Activated CD4-positive, CD25-positive, alpha-beta regulatory T cell treated with anti-CD3 and anti-CD28 coated beads, Interleukin-2, amount 50 U/mL, for 24 hours (primary cell): ENCODE measurements at places on chromosomes 2 and 18.
A peak's percentile ranks its signal among the peaks of the same experiment; 100 is the strongest.

DNA sequence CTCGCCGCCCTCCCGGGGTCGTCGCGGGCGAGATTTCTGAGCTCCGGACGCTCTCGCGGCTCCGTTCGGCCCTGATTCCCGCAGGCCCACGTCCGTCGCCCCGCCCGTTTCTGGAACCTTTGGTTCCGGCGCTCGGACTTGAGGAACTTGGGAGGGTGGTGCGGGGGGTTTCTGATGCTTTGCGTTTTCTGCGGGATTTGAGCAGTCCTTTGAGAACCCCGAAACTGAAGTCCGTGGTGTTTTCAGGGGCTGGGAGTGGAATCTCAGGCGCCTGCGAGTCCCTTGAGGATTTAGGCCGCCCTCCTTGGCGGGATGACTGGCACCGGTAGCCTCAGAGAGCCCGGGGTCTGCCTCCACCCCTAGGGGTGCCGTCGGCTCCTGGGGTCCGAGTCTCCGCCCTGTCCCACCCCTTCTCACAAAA is 336 bp downstream of the THNSL2 start:
- ATAC-seq, result peak; percentile 14

DNA sequence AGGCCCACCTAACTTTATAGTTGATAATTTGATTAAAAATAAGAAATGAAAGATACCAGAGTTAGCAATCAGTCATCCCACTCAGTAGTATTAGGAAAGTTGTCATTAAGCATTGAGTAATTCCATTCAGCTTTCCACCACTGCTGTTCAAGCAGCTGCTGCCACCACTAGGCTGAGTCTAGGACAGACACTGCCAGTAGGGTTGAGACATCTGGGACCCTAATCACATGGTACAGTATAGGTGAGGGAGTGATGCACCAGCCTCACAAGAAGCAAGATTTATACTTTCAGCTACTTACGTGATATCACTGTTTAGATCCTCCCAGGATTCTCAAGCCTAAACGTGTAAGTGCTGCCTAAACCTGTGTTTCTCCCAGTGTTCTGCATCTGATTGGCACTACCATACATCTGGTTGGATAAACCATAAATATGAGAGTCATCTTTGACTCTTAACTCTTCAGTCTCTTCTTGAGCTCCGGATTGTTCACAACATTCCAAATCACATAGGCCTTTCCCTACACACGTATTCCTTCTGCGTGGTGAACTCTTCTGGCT is 3.2 kb downstream of the UBXN4 start:
- no peak for ATAC-seq

- no peak for ATAC-seq
Measured at GRCh38 chr2:127172306-127172705, 47.8 kb downstream of the CYP27C1 start.

DNA sequence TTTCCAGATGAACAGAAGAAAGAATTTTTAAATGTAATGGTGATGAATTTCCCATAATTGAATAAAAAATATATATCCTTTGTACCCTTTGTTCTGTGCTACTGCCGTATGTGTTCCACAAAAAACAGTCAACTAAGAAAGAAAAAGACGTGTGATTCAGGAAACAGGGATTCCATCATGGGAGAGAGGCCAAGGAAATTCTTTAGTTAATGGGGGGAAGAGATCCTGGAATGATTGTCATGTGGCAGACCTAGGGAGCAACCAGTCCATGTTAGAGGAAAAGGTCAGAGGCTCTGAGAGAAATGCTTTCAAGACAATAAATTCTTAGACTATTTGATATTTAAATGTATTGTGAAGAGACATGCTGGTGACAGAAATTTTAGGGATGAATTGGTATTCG is 76.6 kb downstream of the CPO start:
- ATAC-seq, result no peak

DNA sequence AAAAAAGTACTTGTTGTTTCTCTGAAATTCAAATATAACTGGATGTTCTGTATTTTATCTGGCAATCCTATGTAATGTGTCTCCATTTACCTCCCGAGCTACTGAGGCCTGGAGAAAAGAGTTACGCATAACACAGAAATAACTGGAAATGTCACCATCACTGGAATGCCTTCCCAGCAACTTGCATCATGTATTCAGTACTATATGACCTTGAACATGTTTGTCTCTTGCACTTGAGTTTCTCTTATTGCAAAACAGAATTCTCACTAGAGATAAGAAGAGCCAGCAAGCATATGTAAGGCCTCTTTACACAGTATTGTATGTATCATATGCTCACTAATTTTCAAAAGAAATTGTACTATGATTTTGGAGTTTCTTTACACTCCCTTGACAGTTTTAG is 99.6 kb upstream of the CTAGE1 start:
- ATAC-seq, result no peak

DNA sequence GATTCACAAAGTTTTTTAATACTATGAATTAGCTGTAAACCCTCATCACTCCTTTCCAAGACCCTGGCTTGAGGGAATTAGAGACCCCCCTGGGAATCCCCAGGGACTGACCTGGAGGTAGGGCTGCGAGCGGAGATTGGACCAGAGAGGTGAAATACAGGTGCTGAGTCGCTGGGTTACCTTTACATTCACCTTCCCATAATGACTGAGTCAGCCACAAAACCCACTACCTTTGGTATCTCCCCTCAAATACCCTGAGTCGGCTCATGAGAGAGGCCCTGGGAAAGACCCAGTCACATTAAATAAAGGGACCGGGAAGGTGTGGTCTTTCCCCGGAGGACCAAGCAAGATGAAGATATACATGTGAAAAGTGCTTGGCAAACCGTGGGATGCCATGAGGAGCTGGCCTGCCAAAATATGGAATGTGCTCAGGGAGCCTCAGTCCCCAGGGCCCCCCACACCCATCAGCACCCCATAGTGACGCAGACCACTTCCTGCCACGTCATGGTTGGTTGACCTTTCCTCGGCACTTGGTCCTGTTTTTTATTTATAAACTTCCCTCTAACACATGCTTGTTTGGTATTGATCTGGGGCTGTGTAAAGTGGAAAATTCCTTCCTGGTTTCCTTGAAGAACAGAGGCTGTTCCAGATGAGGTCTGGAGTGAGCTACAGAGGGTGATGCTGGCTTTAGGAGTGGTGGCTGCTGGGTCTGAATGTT is 51.4 kb downstream of the IL1RL2 start:
- peak; percentile 51 for ATAC-seq

- ATAC-seq, result no peak
Measured at GRCh38 chr2:4269885-4270284, 566.5 kb downstream of the DCDC2C start.

- ATAC-seq, result no peak
Measured at GRCh38 chr2:127818241-127818640, 7.3 kb upstream of the WDR33 start.

GRCh38 chr18:10121786-10122515 is 208.1 kb downstream of the VAPA start:
- ATAC-seq, result no peak

DNA sequence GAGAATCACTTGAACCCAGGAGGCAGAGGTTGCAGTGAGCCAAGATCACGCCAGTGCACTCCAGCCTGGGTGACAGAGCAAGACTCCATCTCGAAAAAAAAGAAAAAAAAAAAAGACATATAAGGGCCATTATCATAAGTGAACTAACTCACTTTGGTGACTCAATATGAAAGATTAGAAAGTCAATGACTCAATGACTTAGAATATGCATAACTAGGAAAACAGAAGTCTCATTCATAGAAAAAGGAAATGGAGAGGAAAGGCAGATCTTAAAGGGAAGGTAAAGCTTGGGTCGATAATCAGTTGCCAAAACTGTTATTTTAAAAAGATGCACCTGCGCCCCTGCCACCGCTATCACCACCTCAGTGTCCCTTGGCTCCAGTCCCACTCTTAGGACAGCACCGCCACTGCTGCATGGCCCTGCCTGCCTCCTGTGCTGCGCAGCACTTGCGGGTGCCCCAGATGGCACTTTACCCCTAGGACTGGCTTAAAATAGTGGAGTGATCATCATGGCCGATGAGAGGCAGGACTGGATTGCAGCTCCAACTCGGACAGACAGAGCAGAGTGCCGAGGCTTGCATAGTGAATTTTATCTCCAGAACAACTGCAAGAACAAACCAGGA is 54.7 kb downstream of the INO80D start:
- peak; percentile 96 for ATAC-seq

DNA sequence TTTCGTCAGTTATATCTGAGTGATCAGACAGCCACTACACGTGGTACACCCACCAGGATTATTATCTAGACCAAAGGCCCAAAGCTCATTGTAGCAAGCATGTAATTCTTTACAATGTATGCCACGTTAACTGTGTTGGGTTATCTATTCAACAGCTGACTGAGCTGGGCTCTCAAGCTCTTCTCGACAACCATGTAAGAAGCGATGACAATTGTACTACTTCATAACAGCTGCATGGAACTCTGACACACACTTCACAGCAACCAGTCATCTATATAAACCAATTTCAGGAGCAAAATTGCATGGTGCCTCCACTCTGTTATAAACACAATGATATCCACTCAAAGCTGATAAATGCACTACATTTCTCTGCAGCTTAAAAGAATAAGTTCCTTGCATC is 701.8 kb downstream of the NR4A2 start:
- ATAC-seq, result no peak

GRCh38 chr18:46482831-46483230 is 174.2 kb downstream of the LOXHD1 start:
- ATAC-seq, result no peak

DNA sequence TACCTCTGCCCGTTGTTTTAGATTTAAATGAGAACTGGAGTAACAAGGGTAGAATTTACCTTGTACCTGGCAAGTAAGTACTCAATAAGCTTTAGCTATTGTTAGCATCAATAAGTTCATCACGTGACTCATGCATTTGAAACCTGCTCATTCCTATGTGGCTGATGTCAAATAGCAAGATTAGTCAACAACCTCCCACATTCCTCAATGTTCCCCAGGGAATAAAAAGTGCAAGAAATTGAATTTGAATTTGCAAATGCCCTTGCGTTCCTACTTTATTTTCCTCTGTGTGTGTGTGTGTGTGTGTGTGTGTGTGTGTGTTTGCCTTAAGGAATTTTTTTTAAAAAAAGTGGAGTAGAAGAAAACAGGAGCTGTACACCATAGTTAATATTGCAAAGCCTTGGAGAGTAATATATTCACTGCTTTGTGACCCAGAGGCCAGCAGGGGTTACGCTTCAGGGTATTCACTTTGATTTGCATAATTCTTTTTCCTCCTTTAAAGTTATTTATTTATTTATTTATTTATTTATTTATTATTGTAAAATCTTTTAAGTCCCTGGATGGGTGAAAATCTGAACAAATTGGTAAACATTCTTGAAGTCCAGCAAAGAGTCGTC is 43.9 kb upstream of the DNAH7 start:
- ATAC-seq, result no peak

GRCh38 chr18:2715990-2716389 is 60.5 kb downstream of the SMCHD1 start:
- no peak for ATAC-seq

DNA sequence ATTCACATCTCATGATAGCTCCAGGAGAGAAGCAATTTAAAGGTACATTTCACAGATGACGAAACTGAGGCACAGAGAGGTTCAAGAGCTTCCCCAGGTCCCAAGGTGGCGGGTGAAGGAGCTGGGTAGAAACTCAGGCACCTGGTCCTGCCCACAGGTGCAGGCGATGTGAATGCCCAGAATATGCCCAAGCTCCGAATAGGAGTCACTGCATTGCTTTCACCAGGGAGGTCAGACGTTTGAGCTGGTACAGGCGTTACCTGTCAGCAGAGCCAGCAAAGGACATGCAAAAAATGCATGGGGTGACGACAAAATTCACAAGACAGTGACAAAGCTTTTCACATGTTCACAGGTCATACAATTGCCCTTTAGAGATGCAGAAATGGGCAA is 247.9 kb downstream of the HDAC4 start:
- no peak for ATAC-seq

DNA sequence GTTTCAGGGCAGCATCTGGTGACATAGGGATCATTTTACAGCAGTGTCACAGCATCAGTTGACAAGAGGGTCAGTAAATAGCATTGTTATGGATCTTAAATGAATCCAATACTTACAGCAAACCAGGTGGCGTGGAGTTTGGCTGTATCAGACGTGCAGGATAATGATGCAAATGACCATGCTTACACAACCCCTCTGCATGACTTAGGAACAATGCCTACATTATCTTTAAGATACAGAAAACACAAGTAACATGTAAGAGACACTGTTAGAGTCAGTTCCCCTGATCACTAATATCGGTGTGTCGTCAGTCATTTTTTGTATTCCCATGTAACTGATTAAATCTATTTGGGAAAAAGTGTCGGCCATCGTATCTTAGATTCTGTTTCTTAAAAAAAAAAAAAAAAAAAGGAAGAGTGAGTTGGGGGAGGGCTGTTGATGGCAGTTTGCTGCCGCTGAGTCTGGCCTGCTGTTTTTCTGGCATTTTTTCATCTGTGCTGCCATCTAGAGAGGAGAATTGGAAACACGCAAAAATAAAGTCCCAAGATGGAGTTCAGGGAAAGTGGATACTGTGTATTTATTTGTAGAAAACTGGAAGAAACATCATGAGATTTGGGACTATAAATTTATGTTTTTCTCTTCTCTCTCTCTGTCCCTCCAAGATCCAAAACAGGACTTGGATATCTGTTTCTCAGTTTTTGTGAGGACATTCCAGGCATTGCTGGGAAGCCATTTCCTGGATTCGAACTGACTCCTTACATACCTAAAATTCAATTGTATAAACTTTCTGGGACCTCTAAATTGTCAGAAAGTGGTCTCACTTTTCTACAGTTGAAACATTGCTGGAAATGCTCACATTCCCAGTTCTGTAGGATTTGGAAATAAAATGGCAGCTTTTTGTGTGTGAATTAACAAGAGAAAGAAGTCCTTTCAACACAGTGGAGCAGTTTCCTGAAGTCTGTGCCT is 60.3 kb upstream of the AGPS start:
- peak; percentile 55 for ATAC-seq

DNA sequence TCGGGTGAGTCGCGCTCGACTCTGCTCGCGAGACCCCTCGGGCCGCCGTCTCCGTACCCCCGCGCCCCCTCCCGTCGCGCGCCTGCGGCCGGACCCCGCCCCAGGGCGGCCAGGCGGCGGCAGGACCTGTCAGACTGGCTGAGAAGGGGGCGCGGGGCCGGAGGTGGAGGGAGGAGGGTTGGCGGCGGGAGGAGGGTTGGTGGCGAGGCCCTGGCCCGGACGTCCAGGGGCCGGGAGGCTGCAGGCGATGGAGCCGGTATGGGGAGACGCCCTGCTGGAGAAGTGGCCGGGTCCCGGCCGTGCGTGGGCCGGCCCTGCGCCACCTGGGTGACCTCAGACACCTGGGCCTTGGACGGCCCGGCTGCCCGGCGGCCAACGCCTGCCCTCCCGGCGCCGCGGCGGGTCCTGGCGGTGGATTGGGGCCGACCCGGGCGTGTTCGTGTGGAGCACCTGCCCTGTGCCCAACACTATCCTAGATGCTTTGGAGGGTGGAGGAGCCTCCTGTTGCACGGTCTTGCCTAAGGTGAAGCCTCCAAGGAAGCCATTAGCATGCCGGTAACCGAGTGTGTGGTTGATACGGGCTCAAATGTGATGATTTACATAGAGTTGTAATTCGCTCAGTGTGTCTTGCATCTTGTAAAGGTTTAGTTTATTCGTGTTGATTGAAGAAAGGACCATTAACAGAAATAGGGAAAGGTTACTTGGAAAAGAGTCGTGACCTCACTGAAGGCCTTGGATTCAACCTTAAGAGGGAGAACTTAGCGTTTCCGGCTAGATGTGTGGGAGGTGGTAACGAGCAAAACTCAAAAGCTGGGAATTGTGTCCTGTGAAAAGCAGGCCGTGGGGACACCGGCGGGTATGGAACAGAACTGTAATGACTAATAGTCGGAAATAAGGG is 550 bp downstream of the MYL12B start:
- ATAC-seq, result peak; percentile 34
